NB4 (cell line): ENCODE measurements at places on chromosomes 1 and 21.

DNA sequence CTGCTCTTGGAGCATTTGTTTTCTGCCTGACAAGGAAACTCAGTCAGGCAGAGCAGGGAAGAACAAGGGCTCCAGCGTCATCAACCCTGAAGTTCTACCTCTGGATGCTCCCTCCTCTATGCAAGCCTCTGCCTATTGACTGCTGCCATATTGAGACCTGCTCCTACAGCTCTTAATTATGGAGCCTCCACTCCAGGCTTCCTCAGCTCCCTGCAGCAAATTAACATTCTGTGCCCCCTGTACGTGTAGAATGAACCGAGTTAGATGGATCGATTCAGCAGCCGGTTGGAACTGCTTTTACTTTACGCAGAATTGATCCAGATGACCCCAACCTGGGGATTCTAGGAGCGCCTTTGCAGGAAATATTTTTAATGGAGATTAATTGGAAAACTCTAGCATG lies 68.7 kb downstream of the KIRREL1 start:
- no peak for DNase-seq

- no peak for DNase-seq
Observed at GRCh38 chr1:90714521-90714951, 2.6 kb downstream of the BARHL2 start.

GRCh38 chr1:31437433-31438037 lies 24.5 kb downstream of the SERINC2 start:
- DNase-seq, result no peak

DNA sequence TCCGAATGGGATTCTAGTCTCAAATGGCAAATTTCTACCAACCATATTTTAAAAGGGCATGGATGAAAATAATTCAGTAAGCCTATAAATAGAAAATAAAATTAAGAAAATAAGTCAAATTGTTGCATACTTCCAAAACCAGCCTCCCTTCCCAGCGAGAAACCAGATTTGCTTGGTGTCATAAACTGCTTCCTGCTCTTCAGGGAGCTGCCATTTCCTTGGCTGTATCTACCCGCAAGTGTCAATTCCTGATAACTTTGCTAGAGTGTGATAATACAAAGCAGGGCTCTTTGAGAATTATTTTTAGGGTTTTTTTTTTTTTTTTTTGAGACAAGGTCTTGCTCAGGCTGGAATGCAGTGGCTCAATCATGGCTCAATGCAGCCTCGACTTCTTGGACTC lies 62.3 kb downstream of the S1PR1 start:
- DNase-seq, result no peak

- no peak for DNase-seq
Observed at GRCh38 chr1:35364741-35365140, 96.2 kb downstream of the ZMYM4 start.
